ENCODE measurements at places on chromosomes 5 and 9.
A peak's percentile ranks its signal among the peaks of the same experiment; 100 is the strongest.

GRCh38 chr9:73441890-73442818 is 290.5 kb downstream of the ANXA1 start:
- DNase-seq = no peak

DNA sequence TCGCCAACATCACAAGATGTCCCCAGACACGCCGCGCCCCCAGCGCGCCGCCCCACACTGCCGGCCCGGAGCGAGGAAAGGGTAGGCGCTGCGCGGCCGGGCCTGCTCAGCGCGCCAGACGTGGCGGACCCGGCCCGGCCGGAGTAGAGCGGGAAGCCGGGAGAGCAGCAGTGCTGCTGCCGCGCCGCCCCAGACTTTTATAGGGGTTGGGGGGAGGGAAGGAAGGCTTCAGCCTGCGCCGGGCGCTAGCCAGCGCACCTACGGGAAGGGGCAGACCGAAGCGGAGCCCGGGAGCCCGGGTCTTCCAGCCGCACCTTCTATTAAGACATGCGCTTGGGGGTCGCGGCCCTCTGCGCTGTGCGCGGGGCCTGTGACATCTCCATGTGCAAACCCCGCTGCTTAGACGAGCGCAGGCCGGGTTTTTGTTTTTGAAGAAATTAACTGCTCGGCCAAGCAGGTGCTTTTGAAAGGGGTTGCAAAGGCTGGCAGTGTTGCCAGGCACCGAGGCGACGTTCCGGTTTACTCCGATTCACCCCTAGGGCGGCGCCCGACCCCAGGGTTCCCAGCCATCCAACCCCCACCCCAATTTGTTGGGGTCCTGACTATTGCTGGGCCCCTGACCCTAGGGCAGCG is 353 bp upstream of the PAX5 start:
- no peak for DNase-seq

- DNase-seq = no peak
These were observed 36.0 kb downstream of the CAMK2A start for GRCh38 chr5:150253416-150254208.

GRCh38 chr9:95138474-95138873 is 179.0 kb downstream of the FANCC start:
- no peak for DNase-seq

DNA sequence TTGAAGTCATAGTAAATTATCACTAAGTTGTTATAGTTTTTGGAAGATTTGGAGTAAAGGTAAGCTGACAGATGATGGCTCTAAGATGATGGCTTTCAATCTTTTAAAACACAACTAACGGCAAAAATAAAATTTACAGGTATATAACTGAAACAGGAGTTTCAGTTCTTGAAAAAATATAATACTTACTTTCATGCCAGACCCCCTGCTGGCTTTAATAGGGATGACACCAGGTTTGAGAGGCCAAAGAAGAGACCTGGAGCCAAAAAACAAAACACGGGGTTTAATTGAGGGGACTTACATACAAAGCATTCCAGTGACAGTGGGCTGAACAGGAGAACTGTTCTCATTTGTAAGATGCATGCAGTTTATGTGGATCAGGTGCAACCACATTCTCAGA is 301.7 kb upstream of the PCSK5 start:
- DNase-seq = no peak

DNA sequence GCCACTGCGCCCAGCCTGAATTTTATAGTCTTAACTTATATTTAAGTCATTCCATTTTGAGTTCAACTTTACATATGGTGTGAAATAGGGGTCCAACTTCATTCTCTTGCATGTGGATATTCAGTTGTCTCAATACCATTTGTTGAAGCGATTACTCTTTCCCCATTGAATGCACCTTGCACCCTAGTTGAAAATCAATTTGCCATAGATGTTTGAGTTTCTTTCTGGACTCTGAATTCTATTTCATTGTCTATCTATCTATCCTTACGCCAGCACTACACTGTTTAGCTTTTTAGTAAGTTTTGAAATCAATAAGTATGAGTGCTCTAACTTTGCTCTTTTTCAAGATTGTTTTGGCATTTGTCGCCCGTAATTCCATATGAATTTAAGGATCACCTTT is 49.8 kb downstream of the TMOD1 start:
- no peak for DNase-seq

DNA sequence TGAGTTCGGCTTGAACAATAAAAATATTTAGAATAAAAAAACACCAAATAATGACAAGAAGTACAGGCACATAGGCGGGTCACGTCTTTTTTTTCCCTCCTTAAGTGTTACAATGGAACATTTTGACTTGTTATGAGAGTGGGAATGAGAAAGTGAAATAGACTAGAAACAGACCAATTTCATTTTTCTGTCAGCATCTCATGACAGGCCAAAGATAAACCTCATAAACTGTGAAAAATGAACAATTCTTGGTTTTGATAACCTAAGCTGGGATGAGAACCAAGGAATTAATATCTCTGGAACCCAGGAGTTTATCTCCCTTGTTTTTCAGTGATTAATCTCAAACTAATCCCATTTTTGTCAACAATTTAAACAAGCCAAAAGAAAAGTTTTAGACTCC is 299.5 kb downstream of the SLIT3 start:
- DNase-seq = no peak

- DNase-seq = no peak
These were observed 113.5 kb upstream of the SLC12A2 start for GRCh38 chr5:127970081-127970480.

GRCh38 chr5:107805824-107806223 is 135.1 kb upstream of the EFNA5 start:
- no peak for DNase-seq

DNA sequence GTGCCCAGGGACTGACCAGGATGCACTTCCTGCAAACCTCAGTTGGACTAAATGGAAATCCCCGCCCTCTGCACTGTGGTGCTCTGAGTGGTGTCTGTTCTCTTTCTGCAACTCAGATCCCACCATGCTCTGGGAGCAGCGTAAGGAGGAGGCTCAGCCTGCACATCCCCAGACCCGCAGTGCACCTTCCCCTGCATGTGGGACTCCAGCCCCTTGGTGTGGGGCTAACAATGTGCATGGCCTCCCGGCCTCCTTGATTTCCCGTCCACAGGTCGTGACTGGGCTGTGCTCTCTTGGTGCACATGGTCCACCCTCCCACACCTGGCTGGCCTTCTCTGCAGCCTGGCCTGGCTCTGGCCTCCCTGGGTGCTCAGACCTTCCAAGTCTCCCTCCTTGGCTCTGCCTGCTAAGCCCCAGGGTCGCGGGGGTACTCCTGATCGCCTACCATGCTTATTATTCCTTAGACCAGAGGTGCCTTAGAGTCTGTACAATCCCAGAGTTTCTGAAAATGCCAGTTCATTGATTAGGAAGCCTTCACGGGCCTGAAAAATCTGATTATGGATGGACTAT is 397.5 kb downstream of the IRX2 start:
- DNase-seq = no peak

GRCh38 chr5:112921833-112922817 is at the start of gene REEP5:
TSS of gene REEP5 (minus strand) at chr5:112922227. CDS start at chr5:112922190, 37 bp downstream.
- DNase-seq = peak; percentile 84

- no peak for DNase-seq
These were observed 120.9 kb downstream of the ADAMTSL1 start for GRCh38 chr9:18594837-18595236.

- DNase-seq = no peak
These were observed 60.0 kb downstream of the MAP1B start for GRCh38 chr5:72167257-72167656.

DNA sequence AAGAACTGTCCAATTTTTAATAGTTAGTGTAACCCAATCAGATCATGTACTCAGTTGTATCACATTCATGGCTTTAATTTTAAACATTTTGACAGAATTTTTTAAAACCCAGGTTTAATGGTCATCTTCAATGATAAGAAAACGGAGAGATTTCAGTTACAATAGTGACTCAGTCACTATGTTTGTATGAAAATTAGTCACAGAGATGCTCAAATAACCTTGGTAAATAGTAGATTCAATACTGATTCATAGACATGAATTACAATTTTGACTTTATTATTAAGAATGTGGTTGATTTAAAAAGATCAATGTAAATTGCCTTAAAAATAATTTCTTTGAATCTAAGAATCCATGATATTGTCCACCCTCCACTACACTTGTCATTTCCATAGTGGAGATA is 64.6 kb upstream of the TYRP1 start:
- no peak for DNase-seq

- DNase-seq = no peak
These were observed 202.6 kb downstream of the DCP2 start for GRCh38 chr5:113179156-113179555.

- DNase-seq = no peak
These were observed 31.7 kb downstream of the MAPKAP1 start for GRCh38 chr9:125674981-125675973.

- DNase-seq = no peak
These were observed 75.2 kb downstream of the GOLPH3 start for GRCh38 chr5:32098890-32099310.

DNA sequence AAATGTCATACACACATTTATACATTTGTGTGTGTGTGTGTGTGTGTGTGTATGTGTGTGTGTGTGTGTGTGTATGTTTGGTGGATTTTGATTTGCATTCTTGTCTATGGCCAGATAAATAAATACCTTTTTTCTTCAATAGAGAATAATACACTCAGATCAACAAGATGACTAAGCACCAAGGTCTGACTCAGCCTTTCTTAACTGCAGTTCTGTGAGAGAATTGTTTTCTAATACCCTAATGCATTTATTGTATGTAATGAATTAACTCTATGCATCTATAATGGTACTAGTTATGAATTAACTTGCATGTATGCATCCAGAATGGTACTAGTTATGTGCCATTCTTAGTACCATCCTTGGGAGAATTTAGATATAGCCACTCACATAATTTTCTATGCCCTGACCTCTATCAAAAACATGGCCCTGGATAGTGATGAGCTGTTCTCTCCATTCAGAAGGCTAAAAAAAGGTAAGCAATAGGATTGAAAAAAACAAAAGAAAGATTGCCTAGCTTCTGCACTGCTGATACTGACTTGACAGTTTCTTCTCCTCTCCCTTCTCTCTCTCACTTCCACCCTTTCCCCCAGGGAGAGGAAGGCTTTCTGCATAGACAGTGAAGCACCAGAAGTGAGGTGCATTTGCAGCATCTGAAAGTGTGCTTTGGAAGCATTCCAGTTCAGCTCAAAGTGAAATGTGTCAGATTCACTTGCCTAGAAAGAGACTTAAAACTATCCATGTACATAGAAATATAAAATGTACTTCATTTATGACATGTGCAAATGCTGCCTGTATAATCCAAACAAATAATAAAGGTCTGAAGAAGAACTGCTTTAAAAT is 55.1 kb upstream of the CCDC112 start:
- no peak for DNase-seq

DNA sequence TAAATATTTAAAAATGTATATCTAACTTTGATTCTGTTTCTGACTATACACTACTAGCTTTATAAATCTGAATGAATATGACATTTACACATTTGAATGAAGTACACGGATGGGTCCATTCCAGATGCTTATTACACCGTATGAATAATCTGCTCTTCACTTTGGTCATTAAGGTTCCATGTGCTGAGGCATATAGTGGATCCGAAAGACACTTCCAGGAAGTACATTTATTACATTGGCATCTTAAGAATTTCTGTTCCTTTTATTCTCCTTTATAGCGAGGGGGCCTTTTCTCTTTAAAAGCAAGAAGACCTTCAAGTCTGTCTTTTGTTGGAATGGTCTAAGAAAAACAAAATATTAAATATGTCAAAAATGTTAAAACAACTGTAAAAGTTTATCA is 147.6 kb downstream of the AUH start:
- no peak for DNase-seq

DNA sequence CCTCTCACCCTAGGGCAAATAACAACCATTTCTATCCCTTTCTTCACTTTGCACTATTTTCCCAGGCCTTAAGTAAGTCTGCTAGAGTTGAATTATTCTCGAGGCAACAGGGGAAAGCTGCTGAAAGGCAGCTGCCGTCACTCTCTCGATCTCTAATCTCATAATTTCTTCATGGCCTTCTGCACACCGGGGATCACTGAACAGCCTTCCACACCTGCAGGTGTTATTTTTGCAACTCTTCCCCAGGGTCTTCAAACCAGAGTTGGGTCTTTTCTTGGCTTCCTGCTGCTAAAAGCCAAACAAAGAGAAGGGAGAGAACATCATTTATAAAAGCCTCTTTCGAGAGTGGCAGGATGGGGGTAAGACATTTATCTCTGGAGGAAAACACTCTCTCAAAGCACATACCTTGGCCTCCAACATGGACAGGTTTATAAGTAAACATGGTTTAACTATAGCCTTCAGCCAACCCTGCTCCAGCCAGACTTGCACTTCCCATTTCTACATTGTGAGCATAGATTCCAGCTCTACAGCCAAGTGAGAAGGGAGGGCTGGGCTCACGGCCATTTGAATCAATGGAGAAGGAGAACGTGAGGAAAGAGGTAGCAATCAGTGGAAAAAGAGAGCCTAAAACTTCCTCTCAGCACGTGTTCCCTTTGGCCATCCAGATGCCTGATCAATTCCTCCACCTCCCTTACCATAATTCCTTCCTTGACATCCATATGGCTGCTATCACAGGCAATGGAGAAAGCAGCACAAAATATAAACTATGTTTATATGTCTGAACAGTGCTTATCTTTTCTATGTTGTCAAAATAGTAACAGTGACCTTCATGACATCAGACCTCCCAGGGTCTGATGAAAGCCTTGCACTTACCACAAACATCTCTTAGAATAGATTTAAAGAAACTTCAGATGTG is 464.9 kb downstream of the TLE1 start:
- no peak for DNase-seq
